ENCODE measurements at places on chromosomes 3 and 15.

GRCh38 chr3:73624821-73625665, at the start of gene PDZRN3:
Gene PDZRN3 (minus strand): TSS chr3:73624941.
- DNase-seq, result no peak

DNA sequence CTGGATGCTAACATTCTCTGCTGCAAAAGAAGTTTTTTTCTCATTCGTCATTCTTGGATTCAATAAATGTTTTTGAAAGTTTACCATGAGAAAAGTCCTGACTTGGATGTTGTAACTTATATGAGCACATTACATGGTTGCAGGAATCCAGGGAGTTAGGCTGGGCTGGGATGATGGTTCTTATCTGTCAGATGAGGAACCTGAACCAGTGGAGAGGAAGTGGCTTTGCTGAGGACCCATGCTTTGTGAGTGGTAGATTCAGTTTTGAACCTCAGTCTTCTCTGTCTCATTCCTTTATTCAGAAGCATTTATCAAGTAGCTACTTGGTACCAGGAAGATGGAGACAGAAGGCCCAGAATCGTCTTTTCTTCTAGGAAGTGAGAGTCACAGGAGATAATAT, 3.7 kb upstream of the GASK1A start:
- no peak for DNase-seq

- no peak for DNase-seq
Observed at GRCh38 chr3:140349938-140350337, 327.9 kb upstream of the TRIM42 start.

DNA sequence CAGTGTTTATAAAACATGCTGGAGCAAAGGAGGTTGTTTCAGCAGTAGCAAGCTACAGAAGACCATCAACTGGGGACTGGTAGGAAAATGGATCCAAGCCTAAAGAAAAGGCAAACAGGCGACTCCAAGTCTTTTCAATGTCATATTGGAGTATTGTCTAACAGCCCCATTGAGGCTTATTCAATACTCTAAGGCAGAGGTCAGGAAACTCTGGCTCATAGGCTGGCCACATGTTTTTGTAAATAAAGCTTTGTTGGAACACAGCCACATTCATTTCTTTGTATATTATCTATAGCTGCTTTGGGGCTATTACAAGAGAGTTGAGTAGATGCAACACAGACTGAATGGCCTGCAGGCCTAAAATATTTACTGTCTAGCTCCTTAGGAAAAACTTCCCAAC, 77.5 kb downstream of the RPL22L1 start:
- DNase-seq, result no peak

GRCh38 chr3:16515885-16516420, 2.5 kb upstream of the RFTN1 start:
- DNase-seq, result peak; percentile 42

GRCh38 chr15:97189162-97189780, 771.2 kb upstream of the ARRDC4 start:
- no peak for DNase-seq

DNA sequence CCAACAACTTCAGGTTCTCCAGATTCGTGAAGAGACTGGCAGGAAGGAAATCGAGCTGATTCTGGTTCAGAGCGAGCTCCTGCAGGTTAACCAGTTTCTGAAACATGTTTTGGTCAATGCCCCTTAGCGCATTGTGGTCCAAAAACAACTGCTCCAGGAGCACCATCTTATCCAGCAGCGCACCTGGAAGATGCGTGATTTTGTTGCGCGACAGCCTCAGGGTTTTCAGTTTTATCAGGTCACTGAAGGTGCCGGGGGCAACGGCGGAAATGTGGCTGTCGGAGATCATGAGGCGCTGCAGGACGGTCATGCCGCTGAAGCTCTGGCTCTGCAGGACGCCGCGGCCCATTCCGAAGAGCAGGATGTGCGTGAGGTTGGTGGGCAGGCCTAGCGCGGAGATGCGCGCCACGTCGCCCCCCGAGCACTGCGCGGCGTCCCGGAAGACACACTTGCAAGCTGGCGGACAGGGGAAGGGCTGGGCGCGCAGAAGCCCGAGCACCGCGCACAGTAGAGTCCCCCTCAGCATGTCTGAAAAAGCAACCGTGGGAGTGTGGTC, 1.2 kb downstream of the GP5 start:
- peak; percentile 32 for DNase-seq

GRCh38 chr3:145124900-145125678, 1035.9 kb downstream of the PLOD2 start:
- DNase-seq, result no peak

DNA sequence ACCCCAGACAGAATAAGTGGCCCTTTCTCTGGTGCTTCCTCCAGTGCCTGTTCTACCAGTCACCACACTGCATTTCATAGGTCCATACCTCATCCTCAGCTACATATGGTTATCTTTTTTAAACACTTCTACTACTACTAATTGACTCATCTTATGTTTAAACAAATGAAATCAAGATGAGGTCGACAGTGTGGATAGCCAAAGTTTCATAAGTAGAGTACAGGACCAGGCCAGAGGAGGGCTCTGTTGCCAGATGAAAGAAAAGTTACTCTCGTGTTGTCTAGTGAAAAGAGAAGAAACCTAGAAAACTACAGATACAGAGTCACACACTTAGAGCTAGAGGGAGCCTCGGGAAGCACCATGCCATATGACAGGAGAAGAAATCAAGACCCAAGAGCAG, 296.1 kb downstream of the VPS13C start:
- no peak for DNase-seq

GRCh38 chr3:133896002-133896761, 500 bp upstream of the RAB6B start:
- DNase-seq, result no peak

- no peak for DNase-seq
Observed at GRCh38 chr3:179348325-179349013, 960 bp downstream of the MFN1 start.

GRCh38 chr15:100683434-100683833, 81.0 kb downstream of the ASB7 start:
- DNase-seq, result no peak

DNA sequence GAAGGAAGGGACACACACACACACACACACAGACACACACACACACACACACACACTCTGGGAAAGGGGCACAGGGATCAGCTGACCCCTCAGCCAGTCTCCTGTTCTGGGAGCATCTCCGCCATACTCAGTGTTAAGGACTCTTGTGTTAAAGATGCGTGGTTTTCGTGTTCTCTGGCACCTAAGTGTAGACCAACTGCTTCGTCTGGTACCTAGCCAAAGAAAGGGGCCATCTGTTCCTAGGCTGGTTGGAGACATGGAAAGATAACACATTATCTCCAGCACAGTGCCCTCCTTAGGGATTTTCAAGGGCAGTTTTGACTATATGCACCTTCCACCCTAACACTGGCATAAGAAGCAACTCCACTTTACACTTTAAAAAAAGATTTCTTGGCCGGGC, 65.1 kb downstream of the EPHB1 start:
- DNase-seq, result no peak

- DNase-seq, result no peak
Observed at GRCh38 chr15:31171731-31172130, 70.2 kb upstream of the TRPM1 start.

DNA sequence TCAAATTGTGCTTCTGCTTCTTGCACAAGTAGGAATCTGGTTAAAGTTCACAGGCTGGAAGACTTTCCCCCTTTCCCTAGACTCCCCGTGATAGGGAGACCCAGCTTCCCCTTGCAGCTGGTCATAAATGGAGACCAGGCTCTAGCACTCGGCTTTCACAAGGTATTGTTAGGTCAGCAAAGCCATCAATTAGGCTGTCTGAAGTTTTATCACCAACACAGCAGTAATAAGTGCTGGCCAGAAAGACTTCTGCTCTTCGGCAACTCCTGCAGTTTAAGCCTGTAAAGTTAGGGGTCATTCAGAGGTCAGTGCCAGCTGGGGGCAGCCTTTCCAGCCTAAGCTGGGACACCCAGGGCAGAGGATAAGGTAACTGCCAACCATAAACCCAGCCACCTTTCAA, 203.4 kb downstream of the MEIS2 start:
- DNase-seq, result no peak

DNA sequence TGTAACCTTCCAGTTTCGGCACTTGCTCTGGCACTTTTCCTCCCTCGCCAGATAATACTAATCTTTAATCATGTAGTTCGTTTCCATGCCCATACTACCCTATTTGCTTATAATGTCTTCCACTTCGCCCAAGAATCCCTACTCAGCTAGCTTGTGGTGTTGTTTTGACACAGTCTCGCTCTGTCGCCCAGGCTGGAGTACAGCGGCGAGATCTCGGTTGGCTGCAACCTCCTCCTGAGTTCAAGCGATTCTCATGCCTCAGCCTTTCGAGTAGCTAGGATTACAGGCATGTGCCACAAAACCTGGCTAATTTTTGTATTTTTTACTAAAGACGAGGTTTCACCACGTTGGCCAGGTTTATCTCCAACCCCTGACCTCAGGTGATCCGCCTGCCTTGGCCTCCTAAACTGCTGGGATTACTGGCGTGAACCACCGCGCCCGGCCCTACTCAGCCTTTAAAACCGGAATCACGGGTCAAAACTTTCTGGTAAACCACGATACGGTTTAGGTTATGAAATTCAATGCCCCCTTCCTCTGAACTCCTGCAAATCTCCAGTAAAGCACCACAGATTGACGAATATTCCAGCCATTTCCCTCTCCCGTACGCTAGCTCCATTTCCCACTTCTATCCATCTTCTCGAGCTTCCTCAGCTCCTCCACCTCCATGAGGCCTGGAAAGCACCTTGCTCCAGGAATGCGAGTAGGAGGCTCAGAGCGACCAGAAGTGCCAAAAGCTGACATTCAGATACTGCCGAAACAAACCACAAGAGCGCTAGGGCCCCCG, 878 bp upstream of the RAD51 start:
- no peak for DNase-seq

DNA sequence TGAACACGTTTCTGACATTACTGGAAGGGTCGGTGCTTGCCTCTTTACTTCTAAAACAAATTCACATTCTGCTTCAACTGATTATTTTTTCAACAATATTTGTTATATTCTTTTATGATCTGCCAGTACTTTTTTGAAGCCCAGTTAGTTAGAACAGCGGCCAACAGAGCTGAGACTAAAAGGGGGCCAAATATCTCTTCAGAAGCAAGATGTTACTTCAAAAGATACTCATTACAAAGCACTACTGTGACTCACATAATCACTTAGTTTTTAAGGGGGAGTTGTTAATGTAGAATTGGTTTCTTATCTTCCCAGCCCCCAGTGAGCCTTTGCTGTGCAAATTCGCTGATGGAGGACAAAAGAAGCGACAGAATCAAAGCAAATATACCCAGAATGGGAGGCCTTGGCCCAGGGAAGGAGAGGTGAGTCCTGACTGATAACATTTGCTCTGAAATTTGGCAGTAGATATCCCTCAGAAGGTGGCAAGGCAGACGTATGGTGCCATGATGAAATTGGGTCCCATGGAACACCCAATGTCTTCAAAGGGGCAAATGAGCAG, 587.8 kb downstream of the RBMS3 start:
- DNase-seq, result no peak

DNA sequence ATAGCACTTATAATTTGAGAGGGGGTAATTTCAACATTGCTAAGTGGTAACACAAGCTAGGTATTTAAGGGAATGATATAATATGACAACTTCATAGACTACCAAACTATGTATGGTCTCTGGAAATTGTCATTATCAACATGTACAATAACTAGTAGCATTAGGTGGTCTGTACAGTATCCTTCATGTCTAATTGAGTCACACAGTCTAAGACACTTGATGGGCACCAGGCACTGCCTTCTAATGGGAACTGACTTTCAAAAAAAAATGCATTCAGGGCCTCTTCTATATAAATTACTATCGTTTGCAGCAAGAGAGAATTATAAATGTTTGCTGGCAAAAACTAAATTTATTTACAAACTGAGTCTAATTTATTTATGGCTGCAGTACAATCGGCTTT, 271.8 kb downstream of the MECOM start:
- DNase-seq, result no peak

DNA sequence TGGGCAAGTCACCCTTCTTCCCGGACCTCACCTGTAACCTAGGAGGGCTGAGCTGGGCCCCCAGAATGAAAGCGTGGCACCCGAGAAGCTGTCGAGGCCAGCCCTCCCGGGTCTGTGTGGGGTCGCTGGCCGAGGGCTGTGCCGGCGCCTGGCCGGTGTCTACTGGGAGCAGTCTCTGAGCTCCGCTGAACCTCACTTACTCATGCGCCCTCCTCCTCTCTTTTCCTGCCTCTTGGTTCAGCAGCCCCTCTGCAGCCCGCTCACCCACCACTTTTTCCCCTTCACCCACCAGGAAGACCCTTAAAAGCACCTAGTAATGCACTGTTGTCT, 419 bp downstream of the HYKK start:
- no peak for DNase-seq

DNA sequence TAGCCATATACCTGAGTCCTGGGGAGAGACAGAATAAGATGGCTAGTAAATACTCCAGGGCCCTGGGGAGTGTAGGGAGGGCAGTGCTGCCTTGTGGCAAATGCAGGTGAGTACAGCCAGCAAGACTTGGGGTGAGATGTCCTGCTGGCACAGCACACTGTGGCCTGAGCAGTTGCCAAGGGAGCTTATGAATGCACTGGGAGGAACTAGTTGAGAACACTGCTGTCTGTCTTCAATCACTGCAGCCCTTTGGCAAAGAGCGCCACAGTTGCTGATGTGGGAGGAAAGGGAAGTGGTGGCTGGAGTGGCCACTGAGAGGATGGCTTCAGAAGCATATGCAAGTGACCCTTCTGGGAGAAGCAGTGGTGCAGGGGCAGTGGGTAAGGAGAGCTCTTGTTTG, 264.6 kb downstream of the RORA start:
- no peak for DNase-seq

DNA sequence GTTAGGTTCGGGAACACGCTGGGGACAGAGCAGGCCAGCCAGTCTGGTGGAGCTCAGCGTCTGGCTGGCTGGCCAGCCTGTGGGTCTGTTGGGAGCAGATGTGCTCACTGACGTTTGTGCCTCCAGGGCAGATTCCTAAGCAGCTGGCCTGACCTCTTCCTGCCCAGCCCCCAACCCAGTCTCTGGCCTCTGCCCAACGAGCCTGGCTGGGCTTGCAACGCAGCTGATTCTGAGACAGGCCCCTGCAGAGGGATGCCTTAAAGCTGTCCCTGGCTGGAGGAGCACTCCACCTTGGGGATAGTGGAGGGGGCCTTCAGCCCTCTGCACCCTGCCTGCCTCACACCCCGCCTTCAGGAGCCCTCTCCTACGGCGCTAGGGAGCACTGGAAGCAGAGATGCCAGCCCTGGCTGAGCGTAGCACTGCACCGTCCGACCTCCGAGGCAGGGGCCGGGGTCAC, 46.0 kb downstream of the KLF13 start:
- DNase-seq, result no peak

DNA sequence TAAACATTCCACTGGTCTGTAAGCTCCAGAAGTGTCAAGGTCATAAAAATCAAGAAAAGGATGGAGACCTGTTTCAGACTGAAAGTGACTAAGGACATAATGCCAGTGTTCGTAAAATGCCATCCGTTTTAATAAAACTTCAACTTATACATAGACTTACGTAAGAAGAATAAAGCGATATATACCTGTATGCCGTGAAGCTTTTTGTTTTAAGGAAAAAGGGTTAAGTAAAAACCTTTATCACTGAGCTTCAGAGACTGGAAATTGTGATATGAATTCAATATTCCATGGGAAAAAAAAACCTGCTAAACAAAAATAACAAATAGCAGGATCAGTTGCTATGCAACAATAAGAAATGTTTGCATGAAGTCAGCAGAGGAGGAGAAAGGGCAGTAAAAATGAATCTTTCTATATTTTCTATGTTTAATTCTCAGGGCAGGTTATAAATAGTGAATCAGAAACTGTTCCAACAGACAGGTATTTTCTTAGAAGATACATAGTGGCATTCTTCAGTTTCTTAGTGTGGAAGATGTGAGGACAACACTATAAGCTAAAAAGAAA, 42.5 kb downstream of the CHSY1 start:
- no peak for DNase-seq

GRCh38 chr3:45994419-45995235, 997 bp downstream of the FYCO1 start:
- DNase-seq, result peak; percentile 70
